Activated naive CD4-positive, alpha-beta T cell treated with anti-CD3 and anti-CD28 coated beads, Interleukin-2, amount 50 U/mL, for 72 hours (primary cell): ENCODE measurements at places on chromosomes 11 and 22. TPM values are rescaled to one million over a fixed set of nuclear protein-coding genes. Genes with fewer than 3 reads are reported as not detected.

DNA sequence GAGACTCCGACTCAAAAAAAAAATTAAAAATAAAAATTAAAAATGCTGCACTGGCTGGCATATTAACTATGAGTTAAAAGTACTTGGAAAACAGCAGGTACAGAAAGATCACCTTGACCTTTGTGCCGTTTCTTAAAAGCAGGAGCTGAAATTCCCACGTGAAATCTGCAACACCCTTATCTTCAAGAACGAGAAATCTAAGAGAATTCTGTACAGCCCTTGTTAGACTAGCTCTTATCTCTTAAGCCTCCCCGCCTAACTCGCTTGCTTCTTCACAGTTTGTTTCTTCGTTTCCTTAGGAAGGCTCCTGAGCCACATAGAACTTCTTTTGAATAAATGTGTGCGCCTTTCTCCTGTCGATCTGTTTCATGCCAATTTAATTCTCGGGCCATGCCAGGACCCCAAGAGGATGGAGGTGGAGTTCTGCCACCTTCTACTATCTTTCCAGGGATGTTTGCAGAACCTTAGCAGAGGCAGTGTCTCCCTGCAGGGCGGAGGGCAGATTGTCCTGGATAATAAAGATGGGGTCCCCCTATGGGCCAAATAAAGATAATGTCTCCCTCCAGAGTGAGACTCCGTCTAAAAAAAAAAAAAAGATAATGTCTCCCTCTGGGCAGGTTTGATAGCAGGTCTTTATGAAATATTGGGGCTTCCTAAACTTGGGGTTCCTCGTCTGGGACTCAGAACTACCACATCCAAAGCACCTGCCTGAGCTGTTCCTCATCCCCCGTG, 27.4 kb upstream of the SYT8 start:
- no peak for DNase-seq

- no peak for DNase-seq
These were observed 149.4 kb upstream of the SNX19 start for GRCh38 chr11:131065435-131066413.

The ELMOD1 gene
- total RNA-seq: not detected

GRCh38 chr22:37122598-37123180, 13.2 kb upstream of the TMPRSS6 start:
- no peak for DNase-seq

GRCh38 chr11:121299417-121299816, 6.8 kb downstream of the SC5D start:
- no peak for DNase-seq

DNA sequence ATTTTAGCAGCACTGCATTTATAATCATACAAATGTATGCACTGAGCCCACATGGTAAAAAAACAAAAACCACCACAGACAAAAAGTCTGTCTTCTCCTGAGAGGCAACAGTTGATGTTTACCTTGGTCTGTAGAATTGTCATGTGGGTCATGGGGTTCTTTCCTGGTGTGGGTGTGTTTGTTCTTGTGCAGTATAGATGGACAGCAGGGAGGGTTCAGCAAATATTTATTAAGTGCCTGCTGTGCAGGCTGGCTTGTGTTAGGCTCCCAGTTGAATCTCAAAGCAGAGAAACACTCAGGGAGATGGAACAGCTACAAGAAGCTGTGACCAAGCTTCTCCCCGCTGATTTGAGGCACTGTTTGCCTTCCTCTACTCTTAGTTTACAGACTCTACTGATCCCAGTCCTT, 82.2 kb downstream of the PISD start:
- DNase-seq: no peak

DNA sequence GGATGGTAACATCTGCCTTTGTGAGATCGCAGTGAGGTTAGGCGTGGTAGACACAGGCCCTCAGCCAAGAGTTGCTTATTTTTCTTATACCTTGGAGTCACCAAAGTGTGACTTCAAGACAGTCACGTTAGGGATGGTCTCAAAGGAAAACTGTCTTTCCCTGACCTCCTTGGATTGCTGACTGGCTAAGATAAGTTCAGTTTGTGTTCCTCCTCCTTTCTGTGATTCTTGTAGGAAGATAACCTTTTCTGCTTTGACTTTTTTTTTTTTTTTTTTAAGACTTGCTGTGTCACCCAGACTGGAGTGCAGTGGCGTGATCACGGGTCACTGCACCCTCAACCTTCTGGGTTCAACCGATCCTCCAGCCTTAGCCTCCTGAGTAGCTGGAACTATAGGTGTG, 23.1 kb downstream of the TAB1 start:
- DNase-seq: no peak

DNA sequence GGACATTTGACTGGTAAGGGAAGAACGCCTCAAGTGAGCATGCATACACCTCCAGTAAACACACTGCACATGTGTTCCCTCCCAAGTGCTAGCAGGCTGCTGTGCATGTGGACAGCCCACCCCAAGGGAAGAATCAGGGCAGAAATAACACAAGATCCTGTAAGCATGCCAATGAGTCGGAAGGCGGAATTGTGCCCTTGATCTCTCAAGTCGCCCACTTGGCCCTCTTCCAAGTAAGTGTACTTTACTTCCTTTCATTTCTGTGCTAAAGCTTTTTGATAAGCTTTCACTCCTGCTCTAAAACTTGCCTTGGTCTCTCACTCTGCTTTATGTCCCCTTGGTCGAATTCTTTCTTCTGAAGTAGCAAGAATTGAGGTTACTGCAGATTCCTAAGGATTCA, 139.6 kb downstream of the TRPC6 start:
- DNase-seq: no peak

The PGA3 gene
- total RNA-seq: not detected

GRCh38 chr11:73972187-73972586, 10.5 kb downstream of the UCP2 start:
- no peak for DNase-seq

The OR4D10 gene
- total RNA-seq: not detected

DNA sequence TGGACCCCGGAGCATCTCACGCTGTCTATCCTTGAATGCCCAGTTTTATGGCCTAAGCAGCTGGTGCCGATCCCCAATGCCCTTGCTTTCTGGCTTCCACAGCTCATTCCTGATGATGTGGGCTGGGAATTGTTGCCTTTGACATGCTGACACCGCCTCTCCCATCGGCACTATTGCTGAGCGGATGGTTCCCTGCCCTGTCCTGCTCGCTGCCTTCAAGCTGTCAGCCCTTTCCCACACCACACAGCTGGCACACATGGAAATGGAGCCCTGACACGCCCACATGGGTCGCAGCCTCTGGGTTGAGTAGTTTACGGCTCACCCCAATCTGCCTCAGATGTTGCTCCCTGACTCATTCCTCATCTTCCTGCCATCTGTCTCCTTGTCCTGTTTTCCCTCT, 110.2 kb upstream of the SESN3 start:
- no peak for DNase-seq

DNA sequence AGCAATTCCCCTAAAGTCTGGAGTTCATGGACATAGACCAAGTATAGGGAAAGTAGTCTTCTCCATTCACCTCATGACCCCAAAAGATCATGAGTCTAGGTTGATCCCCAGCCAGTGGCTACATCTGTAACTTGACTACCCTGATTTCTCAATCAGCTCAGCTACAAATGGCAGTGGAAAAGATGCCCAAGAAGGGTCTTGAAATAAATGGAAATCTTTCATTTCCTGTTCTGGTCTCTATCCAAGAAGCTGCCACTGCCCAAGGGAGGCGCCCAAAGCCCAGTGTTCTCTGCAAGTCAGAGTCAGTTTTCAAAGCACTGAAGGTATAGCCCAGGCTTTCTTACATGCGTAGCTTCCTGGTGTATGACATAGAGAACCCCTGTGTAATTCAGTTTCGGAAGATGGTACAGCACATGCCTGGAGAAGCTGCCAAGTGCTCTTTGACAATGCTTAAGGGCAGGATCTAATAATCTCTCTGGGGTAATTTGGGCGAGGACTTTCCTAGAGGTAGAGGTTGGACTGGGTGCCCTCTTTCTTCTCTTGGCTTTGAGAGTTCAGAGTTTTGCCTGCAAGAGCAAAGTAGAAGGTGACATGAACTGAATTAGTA, 101.1 kb downstream of the ADAMTS15 start:
- DNase-seq: no peak

DNA sequence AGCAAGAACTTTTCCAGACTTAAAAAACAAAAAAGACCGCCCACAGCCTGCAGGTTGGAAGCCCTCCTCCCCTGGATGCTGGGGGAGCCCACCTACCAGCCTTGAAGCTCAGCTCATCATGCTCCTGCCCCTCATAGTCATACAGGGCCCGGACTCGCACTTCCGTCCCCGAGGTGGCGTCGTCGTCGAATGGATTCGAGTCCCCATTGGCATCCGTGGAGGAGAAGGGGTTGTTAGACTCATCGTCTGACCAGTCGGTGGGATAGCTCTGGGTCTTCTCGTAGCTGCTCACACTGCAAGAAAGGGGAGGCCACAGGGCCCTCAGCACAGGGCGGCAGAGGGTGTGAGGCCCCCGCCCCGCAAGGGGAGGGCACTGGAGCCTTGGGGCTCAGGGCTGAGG, 19.0 kb upstream of the ARFGAP3 start:
- DNase-seq: no peak

The AP5B1 gene
- total RNA-seq: 10.6 TPM

DNA sequence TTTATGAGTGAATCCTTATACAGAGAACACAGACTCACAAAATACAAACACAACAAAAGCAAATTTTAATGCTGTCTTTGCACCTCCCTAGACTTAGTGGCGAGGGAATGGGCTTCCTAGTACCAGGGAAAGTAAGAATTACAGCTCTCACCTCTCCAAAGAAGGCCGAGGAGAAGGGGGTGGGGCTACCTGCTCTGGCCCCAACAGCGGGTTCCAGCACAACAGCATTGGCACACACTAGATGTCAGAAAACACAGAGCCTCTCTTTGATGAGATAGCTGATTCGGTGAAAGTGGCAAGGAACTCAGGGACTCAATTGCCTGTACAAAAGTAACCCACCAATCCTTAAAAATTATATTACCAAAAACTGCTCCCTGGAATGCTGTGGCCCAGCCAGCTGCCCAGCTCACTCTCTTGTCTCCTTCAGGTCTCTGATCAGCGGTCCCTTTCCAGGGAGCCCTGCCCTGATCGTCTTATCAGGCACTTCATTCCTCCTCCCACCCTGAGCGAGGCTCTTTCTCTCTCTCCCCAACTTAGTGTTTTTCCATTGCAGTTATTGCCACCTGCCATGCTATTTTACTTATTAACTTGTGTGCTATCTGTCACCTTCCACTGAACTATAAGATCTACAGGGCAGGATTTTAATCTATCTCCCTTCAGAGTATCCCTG, 30.7 kb downstream of the SPON1 start:
- DNase-seq: no peak

The OR6T1 gene
- total RNA-seq: not detected

DNA sequence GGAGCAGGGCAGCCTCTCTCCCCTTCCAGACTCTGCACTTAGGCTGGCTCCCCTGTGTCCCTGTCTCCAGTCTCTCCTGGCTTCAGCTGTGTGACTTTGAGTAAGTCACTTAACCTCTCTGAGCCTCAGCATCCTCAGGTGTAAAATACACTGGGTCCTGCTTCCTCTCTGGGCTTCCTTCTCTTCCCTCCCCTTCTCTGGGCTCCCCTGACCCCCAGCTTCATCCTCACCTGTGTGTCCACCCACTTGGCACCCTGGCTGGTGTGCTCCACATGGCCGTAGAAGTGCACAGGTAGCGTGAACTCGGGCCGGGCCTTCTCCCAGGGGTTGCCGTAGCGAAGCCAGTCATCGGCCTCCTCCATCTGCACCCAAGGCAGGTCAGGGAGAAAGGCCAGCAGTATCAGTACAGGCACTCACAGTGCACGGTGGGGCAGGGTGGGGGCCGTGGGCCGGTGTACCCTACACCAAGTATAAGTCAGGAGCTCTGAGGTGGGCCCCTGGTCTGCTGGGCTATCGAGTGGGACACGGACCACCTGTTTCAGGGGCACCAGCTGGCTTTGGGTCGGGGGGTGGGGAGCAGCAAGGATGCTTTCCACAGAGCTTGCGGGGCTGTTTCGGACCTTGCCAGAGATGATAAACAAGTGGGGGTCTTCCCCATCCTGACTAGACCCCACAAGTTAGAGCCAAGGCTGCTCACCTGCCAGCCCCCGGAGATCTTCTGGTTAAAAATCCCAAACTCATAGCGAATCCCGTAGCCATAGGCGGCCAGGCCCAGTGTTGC, 2.0 kb downstream of the PYGM start:
- DNase-seq: no peak

DNA sequence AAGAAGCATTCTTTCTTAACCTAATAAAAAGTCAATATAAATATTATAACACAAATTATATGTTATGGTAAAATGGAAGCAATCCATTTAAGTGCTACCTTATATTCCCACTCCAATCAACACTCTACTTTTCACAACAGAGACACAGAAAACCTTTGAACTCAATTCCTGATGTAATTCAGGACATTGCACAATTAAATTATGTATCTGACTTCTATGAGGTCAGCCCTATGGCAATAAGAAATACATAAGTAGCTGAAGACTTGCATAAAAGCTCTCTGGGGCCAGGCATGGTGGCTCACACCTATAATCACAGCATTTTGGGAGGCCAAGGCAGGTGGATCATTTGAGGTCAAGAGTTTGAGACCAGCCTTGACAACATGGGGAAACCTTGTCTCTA, 6.8 kb downstream of the OR4D10 start:
- DNase-seq: no peak

GRCh38 chr11:62892077-62892922, 11.6 kb downstream of the SLC3A2 start:
- no peak for DNase-seq

The USH1C gene
- not detected for total RNA-seq

The OR52A1 gene
- not detected for total RNA-seq

The TRIM3 gene
- 19.0 TPM for total RNA-seq

DNA sequence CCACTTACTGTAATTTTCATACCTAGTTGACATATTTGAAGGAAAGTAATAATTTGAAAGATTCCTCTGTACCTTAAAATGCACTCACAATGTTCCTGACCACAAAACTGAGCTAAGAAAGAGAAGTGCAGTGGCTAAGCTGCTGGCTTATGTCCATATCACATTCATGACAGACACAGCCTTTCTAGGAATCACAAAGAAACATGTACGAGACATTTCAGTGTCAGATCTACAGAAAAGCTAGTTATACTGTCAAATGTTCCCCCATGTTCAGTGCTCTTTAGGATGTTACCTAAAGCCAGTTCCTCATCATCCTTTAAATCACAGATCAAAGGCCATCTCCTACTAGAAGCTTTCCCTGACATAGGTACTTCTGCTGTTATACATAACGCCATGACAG, 142.2 kb upstream of the C11orf58 start:
- DNase-seq: no peak

DNA sequence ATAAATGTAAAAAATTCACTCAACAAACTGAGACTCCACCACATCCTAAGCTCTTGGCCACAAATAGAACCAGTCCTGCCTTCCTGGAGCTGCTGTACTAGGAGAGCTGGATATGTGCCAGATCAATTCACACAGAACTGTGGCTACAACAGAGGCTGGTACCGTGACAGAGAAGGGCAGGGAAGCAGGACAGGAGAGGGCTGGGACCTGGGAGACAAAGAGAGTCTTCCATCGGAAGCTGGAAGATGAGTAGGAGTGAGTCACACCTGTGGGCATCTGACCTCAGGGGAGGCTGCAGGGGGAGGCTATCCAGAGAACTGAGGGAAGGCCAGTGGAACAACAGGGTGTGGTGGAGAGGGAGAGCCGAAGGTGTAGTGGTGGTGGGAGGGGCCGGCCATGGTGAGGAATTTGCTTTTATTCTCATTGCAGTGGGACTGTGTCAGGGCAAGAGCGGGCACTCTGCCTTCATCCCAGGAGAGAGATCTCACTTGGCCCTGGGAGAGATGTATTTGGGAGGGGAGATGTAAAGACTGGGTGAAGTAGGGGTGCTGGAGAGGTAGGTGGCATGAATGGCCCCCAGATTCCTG, 1.9 kb upstream of the LTBP3 start:
- DNase-seq: no peak

- DNase-seq: no peak
These were observed 2.8 kb upstream of the ANO9 start for GRCh38 chr11:444396-445144.
